ENCODE measurements at places on chromosomes 12 and 14. TPM values are rescaled to one million over a fixed set of nuclear protein-coding genes. Genes with fewer than 3 reads are reported as not detected.

LRRC74A gene
- total RNA-seq = not detected

L2HGDH gene
- total RNA-seq = 6.2 TPM

GRIP1 gene
- 0.37 TPM for total RNA-seq

- DNase-seq = no peak
Observed at GRCh38 chr14:21191261-21191808, 35.5 kb upstream of the OR5AU1 start.

- no peak for DNase-seq
Observed at GRCh38 chr12:123096182-123096581, 54.7 kb downstream of the PITPNM2 start.

GRCh38 chr14:70856851-70857495 is 47.7 kb upstream of the MAP3K9 start:
- DNase-seq = peak; percentile 99

GRCh38 chr14:42654707-42655106 is 1048.0 kb downstream of the LRFN5 start:
- DNase-seq = no peak

GRCh38 chr14:85762526-85762925 is 232.6 kb downstream of the FLRT2 start:
- DNase-seq = no peak

DNA sequence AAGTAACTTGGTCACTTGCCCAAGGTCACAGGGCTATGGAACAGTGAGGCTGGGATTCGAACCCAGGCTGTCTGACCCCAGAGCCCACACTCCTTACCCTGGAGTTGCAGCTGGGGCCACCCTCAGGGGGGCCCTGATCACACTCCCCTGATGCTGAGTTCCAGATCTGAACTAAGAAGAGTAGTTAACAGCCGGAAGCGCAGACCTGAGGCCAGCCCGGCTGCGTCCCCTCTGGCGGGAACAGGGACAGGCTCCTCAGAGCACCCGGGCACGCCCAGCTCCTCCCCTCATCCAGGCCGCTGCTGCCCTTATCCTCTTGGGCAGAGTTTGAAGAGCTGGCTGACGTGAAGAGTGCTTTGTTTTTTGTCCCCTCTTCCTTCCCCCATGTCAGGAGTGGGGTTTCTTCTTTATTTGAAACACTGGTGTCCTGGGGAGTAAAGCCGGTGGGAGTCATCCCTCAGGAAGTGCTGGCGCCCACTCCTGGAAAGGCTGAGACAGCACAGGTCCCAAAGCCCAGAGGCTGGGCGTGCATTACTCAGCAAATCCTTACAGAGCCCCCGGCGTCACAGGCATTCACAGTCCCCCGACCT is 8.7 kb downstream of the PHB2 start:
- peak; percentile 82 for DNase-seq

All from HT1080 (cell line).